Stimulated activated CD4-positive, alpha-beta T cell treated with anti-CD3 and anti-CD28 coated beads, Interleukin-4, amount 100 ng/mL, for 48 hours (primary cell): ENCODE measurements at places on chromosomes 6 and 20.
A peak's percentile ranks its signal among the peaks of the same experiment; 100 is the strongest.

DNA sequence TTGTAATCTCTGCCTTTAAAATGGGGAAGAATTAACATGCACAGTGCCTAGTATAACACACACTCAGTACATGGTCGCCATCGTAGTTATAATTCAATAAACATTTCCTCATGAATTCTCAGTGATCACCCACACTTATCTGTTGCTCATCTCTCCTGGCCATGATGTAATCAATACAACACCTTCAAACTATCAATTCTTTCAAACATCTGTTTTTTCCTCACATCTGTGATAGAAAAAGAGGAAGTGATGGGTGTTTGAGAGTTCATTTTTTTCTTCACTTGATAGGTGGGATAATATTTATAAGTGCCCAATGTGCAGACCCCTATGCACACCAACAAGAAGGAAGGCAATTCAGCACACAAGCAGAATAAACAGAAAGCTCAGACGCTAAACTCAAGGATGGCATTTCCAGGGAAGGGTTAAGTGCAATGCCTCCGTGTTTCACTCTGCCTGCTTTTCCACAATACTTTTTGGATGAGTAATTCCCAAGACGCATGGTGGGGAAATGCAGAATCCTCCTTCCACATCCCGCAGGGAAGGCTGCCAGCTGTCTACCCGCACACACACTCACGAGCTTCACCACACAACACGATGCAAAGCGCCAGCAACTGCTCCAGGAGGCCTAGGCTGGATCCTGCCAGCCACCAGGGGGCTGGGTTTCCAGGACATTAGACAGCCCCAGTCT, 100.3 kb downstream of the GMPR start:
- no peak for DNase-seq

DNA sequence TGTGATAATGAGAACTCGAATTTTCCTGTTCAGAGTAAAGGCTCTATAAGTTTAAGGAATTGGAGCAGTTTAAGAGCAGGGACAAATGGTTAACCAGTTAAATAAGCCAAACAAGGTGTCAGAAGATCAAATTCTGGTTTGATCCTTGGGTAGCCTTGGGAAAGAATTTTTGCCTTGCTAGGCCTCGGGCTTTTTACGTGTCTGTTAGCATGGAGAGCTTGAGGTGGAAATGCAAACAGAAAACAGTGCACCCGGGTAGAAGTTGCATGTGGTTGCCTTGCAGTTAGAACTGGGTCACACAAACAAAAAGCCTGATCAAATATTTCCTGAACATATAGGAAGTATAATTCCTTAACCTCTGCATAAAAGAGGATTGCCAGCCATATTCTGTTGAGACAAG, 58.3 kb downstream of the RIN2 start:
- DNase-seq: no peak

DNA sequence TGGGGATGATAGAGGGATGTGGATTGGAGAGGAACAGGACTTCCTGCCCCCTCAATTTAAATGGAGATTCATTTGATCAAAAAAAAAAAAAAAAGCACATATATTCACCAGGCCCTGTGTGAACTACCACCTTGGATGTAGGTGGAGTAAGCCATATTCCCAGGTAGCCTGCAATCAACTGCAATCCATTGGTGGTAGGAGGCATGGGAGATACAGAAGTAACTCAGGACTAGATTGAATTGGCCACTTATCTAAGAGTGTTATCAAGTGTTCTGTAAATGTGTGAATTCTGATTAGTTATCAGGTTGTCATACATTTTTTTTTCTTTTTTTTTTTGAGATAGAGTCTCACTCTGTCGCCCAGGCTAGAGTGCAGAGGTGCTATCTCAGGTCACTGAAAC, 124.1 kb upstream of the ESR1 start:
- DNase-seq: no peak

DNA sequence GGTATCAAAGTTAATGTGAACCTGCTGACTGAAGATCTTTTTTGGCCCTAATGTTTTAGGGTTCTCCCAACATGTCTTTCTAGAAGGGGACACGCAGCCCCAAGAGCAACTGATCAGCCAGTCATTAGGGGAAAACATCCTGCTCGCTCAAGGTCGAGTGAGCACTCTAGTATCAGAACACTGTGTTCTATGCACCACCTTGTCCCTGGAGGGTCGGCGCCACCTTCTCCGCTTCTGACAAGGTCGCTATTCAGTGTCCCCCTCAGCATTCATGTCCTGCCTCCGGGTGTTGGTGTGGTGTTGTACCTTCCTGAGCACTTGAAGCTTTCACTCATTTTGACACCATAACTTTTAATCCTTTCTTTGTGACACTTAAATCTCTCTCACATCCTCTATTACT, 331.2 kb upstream of the KCNQ5 start:
- no peak for DNase-seq

DNA sequence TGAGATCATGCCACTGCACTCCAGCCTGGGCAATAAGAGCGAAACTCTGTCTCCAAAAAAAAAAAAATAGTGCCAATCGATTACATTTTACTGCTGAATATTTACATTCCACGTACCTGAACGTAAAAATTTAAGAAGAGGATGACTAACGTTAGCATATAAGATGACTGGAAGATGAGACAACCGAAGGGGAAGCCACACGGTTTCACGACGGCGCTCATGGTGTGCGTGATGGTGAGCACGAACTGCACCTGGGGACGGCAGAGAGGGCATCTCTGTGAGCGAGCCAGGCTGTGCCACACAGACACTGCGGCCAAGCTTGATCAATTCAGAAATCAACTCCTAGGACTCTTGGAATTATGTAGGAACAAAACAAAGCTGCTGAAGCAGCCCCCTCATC, 54.5 kb downstream of the ELOVL2 start:
- no peak for DNase-seq

DNA sequence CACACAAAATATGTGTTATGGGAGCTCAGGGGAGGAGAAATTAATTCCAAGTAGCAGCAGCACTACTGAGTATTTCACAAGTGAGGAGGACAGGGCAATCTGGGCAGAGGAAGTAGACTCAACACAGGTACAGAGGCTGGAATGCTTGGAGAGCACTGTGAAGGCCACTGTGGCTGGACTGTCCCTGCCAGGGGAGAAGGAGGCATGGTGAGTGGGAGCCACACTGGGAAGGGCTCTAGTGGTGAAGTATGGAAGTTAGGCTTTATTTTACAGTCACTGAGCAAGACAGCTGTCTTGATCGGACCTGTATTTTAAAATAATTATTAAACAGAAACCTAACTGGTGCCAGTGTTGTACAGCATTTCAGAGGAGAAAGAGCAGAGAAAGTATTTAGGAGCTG, 28.8 kb downstream of the FAM229B start:
- no peak for DNase-seq

DNA sequence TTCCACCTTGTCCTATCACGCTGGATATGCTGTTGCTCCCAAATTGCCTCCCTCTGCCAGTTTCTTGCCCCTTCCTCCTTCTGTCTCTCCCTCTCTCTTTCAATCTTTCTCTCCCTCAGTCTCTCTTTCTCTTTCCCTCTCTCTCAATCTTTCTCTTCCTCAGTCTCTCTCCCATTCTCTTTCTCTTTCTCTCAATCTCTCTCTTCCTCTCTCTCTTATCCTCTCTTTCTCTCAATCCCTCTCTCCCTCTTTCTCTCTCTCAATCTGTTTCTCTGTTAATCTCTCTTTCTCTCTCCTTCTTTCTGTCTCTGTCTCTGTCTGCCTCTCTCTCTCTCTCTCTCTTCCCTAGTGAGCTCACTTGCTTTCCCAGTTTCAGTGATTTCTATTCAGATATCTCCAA, 245.8 kb downstream of the ESR1 start:
- no peak for DNase-seq

DNA sequence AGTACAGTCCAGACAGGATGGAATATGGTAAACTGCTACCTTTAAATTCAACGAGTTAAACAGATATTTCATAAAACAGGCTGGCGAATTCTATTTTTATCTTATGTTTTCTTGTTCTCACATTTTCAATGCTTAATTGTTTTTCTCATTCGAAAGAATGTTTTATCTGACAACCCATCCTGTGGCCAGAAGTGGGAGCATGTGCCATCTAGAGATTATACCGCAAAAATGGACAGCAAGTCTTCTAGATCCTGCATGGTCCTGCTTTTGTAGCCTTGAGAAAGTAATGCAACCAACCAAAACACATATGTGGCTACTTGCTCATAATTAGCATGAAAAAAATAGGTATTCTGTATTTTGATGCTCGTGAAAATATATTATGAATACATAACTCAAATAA, 30.7 kb downstream of the TUBB2B start:
- no peak for DNase-seq

DNA sequence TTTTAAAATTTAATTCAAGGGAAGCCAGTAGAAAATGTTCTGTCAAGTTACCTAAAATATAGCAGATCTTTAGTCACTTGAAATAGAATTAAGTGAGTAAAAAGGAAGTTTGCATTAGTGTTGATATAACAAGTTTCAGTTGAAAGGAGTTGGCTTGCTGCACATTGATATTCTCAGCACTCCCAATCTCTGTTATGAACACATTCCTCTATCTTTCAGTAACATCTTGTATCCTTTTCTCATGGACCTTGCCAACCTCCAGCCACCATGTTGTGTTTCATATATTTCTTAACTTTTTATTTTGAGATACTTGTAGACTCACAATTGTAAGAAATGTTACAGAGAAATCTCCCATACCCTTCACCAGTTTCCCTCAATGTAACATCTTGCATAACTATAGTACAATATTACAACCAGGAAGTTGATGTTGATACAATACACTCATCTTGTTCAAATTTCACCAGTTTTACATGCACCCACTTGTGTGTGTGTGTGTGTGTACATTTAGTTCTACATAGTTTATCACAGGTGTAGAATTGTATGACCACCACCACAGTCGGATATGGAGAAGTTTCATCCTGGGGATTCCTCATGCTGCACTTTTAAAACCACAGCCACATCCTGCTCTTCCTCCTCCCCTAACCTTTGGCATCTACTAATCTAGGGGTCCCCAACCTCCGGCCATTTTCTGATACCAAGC, 20.2 kb upstream of the PAQR8 start:
- no peak for DNase-seq

DNA sequence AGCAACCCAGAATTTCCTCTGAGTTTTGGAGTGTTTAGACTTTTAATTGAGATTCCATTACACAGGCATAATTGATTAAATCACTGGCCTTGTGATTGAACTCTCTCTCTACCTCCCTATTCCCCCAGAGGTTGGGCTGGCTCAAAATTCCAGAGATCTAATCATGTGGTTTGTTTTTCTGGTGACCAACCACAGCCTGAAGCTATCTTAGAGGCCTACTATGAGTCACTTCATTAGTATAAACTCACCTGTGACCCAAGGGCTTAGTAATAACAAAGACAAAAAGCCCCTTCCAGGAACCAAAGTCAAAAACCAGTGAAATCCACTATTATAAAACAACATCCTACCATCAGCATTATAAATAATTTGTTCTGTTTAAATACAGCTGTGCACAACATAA, 992.5 kb upstream of the CITED2 start:
- no peak for DNase-seq

GRCh38 chr6:161133963-161134362, 139.9 kb downstream of the AGPAT4 start:
- DNase-seq: no peak

- no peak for DNase-seq
These were observed 19.3 kb upstream of the SASH1 start for GRCh38 chr6:148323344-148323743.

DNA sequence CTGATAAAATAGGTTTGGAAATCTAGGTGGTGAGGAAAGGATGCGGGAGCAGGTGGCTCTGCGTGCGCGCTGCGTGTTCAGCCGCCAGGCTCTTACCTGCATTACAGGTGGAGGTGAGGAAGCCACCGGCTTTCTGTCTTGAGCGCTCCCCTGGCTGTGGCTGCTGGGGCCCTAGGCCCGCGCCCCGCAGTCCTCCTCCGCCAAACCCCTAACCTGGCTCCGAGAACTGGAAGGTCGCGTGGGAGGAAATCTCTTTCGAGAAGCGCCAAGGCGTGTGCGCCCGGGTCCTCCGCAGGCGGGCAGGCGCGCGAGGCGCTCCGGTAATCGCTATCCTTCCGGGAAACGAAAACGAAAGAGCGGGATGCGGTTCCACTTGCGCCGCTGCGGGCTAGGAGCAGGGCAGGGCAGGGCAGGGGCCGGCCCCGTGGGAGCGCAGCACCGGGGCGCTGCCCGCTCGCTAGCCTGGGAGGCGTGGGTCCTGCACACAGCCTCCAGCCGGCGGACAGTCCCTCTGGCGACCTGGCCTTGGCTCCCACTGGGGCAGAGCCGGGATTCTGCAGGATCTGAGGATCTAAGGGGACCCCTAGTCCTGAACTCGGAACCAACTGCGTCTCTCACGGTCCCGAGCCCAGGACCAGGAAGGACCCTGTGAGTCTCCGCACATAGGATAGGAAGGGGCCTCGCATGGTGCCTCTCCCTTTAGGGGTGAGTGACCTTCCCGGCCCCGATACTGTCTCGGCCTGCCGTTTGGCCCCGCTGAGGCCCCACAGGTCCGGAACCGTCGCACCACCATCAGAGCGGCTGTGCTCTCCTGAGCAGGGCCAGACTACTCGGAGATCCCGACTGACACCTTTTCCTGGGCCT, at the start of gene ETV7:
Gene ETV7 (minus strand): TSS at position 230 of the 864 bp plus-strand sequence. CDS start 128 bp downstream, at position 102.
- peak; percentile 28 for DNase-seq

DNA sequence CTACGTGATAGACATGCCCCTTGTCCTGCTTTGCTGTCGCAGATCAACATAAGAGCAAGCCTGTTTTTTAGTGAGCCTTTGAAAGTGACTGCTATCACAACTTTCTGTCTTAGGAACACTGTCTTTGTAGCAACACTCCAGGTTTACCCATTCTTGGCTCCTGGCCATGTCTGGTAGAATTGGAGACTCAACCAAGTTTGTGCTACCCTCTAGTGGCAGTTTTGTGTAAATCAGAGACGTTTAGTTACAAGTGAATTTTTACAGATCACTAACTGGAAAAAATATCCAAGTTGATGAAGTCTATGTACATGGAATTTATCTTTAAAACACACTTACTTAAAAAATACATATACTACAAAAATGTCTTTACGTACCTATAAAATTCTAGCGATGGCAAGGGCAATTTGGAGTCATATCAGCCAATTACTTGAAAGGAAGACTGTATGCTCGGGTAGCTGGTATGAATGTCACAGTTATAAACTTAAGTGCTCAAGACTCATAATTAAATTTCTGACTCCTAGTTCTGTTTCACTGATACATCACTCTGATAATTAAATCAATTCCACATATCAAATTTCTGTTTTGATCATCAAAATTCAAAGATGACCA, 101.4 kb downstream of the ADGB start:
- DNase-seq: peak; percentile 3

DNA sequence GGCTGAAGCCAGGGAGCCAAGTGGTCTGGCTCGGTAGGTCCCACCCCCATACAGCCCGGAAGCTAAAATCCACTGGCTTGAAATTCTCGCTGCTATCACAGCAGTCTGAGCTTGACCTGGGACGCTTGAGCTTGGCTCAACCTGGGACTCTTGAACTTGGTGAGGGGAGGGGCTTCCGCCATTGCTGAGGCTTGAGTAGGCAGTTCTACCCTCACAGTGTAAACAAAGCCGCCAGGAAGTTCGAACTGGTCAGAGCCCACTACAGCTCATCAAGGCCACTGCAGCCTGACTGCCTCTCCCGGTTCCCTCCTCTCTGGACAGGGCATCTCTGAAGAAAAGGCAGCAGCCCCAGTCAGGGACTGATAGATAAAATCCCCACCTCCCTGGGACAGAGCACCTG, 1337.7 kb downstream of the HACE1 start:
- DNase-seq: no peak
